Cortex of kidney (tissue), 1 donor: ENCODE measurements at places on chromosomes 4 and X.

GRCh38 chrX:52979568-52979967 is 21.2 kb upstream of the FAM156A start:
- no peak for DNase-seq

DNA sequence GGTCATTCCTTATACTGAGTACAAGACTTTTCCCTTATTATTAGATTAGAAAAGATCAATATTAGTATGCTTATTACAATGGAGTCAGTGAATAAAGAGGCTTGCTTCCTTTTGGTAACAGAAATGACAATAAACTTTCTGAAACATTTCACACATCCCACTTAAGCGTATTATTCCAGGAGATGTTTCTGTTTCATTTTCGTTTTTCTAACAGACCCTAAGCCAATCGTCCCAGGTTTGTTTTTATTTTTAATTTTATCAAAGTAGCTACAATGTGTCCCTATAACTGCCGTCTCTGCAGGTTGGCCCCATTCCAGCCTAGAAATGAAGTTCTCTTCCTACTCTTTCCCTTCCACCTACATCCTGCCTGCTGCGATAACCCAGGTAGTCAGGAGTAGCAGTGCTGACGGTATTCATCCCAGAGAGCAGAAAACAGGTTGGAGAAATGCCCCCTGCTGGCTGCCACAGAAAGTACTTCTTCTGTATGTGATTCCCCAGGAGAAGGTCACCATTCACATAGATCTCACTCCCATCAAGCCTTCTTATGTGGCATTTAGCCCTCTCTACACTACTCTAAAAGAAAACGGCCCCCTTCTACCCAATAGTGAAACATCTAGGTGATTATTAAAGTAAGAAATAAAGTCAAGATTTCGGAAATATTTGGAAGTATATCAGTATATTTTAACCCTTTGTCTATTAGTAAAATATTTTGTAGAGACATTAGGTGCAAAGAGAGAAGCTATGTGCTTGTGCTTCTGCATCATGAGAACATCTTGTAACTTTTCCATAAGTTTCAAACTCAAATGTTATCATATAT is 40.4 kb downstream of the ENPEP start:
- no peak for DNase-seq

DNA sequence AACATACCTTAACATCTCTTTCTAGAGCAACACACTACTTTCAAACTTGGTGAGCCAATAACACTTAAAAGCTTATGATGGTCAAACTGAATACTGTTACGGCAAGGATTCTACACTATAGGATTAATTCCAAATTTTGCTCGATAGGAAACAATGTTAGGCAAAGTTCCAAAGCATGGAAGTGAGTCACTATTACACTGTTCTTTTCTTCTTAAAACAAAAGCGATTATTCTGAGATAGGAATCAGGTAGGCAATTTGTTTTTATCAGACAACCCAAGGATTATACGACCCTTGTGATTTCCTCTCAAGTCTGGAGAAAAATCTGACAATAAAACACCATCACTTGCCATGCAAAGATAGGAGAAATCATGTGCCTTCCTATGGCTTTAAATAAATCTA is 81.5 kb downstream of the HUWE1 start:
- no peak for DNase-seq

GRCh38 chr4:127249066-127249766 is 383.5 kb upstream of the INTU start:
- DNase-seq: no peak

- no peak for DNase-seq
Observed at GRCh38 chr4:157043131-157043530, 32.8 kb upstream of the GLRB start.

DNA sequence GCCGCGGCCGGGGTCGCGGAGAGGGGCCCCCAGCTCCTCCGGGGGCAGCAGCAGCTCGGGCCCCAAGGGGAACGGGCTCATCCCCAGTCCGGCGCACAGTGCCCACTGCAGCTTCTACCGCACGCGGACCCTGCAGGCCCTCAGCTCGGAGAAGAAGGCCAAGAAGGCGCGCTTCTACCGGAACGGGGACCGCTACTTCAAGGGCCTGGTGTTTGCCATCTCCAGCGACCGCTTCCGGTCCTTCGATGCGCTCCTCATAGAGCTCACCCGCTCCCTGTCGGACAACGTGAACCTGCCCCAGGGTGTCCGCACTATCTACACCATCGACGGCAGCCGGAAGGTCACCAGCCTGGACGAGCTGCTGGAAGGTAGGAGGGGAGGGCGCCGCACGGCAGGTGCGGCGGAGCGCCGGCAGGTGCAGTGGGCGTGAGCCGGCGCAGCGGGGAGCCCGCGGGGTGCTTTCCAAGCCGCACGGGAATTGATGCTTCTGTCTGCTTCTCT is 886 bp downstream of the DCLK2 start:
- no peak for DNase-seq

DNA sequence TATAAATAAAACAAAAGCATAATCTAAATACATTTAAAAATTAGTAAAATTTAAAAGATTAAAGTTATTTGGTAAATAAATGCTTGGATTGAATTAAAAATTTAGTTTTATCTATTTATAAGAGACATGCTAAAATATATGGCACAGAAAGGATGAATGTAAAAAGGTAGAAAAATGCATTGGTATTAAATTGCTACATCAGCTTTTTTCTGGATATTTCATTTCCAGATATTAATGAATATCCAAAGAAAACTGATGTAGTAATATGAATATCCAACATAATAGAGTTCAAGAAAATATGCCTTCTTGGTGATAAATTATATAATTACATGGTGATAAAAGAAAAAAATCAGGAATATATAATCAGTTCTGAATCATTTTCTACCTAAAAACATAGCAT is 1743.9 kb downstream of the RPA4 start:
- DNase-seq: no peak

GRCh38 chr4:174156239-174156826 is 127.1 kb downstream of the FBXO8 start:
- DNase-seq: no peak

- DNase-seq: no peak
Observed at GRCh38 chr4:86496094-86497080, 97.7 kb upstream of the PTPN13 start.

DNA sequence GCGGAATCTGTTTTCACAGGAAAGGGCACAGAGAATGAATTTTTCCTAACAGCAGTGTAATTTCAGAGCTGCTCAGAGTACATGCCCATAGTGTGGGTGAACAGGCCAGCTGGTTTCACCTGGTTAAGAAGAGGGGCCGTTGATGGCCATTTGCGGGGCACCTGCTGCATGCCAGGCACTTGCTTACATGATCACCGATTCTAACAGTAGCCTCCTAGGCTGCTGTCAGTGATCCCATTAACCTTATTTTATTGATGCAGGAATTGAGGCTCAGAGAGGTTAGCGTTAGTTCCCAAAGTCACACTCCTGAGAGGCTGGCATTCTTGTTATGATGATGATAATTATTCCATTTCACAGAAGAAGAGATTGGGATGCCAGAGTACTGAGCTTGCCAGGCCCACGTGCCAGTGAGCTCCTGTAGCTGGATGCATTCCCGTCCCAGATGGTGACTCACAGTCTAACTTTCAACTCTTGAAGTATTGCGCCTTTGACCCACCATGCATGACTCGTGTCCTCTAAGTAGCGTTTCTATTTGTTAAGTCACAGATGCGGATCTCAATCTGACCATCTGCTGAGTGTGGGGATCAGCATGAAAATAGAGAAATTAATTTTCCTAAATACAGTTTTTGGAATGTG is 76.5 kb downstream of the PSAPL1 start:
- DNase-seq: no peak

DNA sequence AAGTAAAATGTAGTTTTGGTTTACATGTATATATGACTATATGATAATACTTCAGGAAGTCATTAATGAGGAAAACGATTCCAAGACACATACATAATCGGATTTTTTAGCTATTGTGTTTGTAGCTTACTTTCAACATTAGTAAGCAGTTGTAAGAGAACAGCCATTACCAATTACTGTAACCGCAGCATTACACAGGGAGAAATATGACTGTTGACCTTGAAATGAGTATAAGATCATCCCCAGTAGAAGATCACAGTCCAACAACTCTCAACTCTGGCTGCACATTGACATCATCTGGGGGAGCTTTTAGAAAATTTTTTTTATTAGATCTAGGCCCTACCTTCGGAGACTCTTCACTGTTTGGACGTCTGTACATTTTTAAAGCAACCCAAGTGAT is 762.0 kb upstream of the MAGEB2 start:
- no peak for DNase-seq

- DNase-seq: no peak
Observed at GRCh38 chrX:140492066-140492994, 12.5 kb downstream of the SOX3 start.

- no peak for DNase-seq
Observed at GRCh38 chr4:118991686-118992085, 103.0 kb downstream of the SYNPO2 start.

DNA sequence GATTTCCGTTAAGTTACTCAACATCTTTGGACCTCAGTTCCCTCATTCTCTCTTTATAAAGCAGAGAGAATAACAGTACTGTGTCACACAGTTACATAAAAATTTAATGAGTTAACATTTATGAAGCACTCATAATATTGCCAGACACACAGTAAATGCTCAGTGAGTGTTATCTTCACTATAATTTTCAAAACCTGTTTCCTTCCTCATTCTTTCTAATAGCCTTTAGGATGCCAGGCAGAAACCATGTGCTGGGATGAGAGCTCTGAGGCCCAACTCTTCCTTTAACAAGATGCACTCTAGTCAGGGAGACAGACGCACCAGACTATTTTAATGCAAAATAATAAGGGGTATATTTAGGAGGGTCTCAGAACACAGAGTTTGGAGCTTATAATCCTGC is 208.2 kb downstream of the STK32B start:
- DNase-seq: no peak

DNA sequence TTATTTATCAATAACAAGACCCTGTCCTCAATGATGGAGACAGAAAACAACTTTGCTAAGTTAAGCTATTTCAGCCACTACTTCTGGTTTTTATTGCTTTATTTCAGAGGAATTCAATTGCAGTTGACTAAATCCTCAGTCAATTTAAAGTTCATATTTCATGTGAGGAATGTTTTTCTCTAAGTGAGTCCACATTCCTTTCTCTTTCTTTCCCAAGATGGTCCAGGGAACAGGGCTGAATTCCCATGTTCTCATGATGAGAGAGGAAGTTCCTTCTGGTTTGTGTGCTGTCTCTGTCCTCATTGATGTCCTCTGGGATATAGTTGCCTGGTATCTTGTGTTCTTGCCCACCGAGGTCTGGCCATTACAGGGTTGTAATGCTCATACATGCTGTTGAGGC is 117.2 kb downstream of the SLIT2 start:
- no peak for DNase-seq

DNA sequence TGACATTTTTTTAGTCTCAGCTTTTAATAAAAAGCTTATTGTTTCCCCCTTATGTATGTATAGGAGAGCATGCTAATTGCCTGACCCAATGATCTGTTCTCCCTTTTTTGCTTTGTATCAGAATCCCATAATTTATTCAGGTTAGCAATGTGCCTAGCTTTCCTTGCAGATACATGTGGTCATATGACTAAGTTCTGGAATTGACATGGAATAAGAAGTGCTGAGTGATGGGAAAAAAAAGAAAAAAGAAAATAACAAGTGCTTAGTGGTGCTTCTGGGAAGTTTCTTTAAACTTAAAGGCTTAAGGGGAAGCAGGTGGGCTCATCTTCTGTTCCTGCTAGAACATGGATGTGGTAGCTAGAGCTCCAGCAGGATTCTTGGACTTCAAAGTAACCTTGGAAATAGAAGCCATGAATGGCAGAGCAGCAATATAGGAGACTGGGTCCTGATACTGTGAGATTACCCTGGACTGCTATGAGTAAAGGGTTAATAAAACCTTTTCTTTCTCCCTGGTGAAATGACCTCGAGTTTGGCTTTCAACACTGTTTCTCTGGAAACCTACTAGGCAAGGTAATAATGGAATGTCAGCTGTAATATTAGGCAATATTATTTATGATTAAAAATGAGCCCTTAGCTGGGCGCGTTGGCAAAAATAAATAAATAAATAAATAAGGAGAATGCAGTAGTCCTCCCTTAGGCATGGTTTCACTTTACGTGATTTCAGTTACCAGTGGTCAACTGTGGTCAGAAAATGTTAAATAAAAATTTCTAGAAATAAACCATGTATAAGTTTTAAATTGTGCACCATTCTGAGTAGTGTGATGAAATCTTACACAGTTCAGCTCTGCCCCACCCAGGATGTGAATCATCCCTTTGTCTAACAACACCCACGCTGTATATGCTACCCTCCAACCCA is 16.7 kb upstream of the RBM41 start:
- DNase-seq: no peak

- no peak for DNase-seq
Observed at GRCh38 chr4:633976-634598, 8.7 kb downstream of the PDE6B start.

- DNase-seq: no peak
Observed at GRCh38 chr4:128574706-128575105, 234.8 kb upstream of the JADE1 start.

DNA sequence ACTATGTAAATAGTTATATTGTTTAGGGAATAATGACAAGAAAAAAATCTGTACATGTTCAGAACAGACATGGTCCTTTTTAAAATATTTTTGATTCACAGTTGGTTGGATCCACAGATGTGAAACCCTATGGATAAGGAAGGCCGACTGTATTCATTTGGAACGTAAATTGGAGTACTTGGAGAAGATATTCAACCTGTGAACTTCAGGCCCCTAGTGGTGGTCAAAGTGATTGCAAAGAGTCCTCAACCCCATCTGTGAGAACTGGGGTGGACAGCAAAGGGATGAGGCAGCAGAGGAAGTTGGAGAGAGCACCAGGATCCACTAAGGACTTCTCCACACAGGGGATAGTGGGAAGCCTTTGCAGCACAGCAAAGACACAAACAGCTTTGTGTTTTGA is 6.2 kb upstream of the CXCL13 start:
- no peak for DNase-seq

GRCh38 chrX:53373307-53373706 is 49.1 kb downstream of the SMC1A start:
- DNase-seq: no peak

DNA sequence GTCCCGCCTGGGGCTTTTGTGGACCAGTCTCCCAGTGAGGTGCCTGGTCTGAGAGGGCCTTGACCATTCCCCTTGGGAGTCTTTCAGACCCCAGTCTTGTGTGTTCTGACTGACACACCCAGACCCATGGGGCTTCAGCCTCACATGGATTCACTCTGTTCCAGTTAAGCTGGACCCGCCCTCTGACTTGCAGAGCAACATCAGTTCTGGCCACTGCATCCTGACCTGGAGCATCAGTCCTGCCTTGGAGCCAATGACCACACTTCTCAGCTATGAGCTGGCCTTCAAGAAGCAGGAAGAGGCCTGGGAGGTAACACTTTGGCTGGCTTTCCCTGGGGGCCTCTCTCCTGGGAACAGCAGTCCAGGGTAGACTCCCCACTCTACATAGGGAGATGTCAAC is 6.8 kb downstream of the IL9R start:
- no peak for DNase-seq
